ENCODE measurements at places on chromosomes 4 and X.
A peak's percentile ranks its signal among the peaks of the same experiment; 100 is the strongest.

DNA sequence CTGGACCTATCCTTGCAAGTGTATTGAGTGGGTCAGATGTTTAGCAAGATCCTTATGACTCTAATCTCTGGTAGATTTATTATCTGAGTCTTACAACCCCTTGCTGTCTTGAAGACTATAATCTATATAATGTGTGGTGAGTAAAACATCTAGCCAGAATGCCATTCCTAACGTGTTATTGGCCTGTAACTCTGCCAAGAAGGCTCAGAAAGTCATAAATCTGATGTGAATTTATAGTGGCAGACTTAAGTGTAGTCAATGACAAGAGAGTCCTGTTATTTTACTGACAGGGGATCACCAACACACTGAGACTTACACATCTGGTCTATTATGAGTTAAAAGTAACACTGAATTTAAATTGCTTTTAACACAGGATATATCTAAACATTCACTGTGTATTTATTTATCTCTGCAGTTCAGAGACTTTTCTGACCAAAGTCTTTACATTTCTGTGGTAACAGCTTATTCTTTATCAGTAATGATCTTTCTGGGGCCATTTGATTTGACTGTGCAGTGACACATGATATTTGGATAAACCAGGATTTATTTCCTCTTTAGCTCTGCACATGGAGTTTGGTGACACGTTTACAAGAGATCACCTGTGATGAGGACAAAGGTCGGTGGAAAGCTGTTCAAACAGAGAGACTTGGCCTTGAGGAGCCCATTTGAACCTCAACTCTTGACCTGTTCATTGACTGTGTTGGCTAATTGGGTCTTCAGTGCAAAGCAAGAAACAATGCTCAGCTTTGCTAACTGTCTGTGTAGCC, 415.8 kb downstream of the STIM2 start:
- no peak for DNase-seq

DNA sequence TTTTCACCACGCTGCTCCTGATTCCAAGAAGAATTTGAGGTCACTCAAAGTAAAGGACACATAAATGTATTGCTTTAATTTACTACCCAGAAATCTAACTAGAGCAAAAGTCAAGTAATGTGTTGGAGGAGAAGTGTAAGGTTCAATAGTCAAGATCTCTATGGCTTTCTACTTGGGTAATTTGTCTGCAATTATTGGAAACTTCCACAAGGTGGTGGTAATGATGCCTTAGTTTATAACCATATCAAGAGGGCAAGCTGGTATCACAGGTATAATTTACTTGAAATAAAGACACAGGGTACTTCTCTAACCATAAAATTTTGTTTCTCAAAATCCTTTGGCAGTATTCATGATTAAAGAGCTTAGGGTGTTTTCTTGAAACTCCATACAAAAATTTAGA, 10.2 kb upstream of the GRIA3 start:
- peak; percentile 58 for DNase-seq

DNA sequence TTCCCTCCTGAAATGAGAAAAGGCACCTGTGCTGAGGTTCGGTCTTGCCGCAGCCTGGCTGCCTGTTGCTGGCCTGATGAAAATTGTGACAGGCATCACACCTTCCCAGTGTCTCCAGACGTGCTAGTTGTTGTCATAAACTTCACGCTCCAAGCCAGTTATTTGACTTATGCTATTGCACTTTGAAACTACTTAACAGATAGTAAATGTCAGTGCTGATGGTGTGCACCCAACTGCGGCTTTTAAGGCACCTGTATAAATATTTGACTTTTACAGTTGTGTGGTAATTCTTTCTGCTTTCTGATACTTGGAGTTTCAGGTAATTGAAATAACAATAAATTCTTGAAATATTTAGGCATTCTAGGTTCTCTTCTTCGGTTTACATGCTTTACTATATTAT, 1.8 kb downstream of the WWC2 start:
- DNase-seq, result no peak

DNA sequence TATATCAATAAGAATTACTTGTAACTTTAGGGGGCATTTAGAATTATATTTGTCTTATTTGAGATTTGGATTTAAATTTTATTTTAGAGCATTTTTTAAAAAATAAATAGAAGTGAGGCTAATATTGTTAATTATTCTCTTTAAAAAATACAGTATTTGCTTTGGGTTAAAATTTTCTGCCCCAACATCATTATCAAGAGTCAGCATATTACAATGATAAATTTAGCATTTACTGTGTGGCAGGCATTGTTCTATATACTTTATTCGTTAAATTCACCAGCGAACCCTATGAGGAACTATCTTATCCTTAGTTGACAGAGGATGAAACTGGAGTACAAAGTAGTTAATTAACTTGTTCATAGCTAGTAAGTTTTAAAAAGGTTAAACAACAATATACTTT, 34.0 kb downstream of the UBE2K start:
- no peak for DNase-seq

DNA sequence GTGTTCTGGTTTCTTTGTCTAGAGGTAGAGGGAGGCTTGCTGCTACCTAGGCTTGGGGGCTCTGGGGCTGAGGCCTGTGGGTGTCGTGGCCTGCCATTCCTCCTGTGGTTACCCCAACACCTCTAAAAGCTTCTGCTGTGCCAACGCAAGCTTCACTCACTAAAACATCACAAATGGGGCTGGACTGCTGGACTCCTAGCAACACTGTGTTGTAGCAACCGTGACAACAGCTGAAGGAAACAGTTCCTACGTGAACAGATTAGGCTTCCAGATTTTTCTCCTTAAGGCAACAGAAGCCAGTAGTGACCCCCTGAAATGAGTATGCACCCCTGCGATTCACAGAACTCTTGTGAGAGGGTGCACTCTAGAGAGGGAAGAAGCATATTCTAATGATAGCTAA, 138.3 kb upstream of the TEX13D start:
- no peak for DNase-seq

- DNase-seq, result no peak
These were observed 76.9 kb downstream of the DHX15 start for GRCh38 chr4:24507439-24507838.

DNA sequence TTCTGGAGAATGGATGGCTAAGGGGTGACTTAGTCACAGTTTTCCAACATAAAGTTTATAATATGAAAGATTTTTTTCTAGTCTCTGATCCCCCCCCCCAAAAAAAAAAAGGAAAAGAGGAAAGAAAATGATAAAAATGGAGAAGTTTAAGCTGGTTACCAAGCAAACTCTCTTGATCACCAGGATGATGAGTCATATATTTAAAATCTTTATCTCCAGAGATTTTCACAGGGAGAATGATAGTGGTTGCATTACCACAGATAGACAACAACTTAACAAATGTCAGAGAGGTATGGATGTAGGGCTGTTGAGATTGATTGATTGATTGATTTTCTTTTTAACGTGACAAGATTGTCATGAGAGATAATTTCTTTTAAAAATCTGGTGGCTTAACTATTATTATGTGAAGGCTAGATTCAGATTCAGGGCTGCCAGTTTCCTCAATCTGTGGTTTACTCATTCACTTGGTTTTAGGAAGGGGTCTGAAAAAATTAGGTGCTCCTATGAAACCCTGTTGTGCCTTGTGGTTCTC, 13.3 kb upstream of the TEX13C start:
- no peak for DNase-seq

GRCh38 chrX:79482686-79483085, 115.6 kb upstream of the ITM2A start:
- DNase-seq, result no peak

DNA sequence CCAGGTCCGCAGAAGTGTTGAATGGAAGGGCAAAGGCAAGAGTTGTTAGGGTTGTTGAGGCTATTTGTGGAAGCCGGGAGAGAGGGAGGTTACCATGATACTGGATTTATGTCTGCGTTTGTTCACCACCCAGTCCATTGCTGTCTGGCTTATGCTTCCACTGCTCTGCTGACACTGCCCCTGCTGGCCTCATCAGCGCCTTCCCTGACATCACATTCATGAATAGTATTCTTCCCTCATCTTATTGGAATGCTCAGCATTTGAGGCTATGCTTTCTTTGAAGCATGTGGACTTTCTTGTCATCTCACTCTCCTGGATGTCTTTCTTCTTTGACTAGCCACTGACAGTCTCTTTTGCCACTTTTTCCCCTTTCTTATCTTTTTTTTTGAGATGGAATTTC, 10.3 kb downstream of the GNL3L start:
- DNase-seq, result no peak

DNA sequence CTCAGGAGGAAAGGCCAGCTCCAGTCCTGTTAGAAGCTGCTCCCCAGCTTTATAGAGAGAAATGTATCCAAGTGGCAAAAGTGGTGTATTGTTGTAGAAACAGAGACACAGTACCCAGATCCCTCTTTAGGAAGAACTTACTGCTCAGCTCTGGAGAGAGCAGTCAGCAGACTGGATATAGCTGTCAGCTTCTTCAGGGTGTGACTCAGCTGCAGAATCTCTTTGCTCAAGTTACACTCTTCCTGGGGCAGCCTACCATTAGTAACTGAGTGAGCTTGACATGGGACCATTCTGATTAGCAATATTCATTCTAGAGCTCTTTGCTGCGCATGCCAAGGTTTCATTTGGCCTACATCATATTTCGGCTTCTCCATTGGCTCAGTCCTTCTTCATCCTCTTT, 40.5 kb downstream of the ATP1B4 start:
- no peak for DNase-seq

DNA sequence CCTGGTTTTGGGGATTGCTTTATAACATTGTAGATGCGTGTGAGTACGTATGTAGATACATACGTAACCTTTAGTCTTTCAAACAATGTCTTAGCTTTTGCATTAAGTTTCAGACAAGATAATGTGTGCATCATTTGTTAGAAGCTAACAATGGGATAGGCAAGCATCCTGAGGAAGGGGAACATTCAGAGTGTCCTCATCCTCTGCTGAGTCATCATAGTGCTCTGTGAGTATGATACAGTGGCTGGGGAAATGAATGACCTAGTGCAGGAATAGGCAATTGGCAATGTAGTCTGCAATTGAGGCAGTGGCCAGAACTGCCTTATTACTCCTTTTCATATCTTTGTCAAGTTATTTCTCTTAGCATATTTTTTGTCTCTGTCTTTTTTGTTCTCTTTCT, 7.3 kb downstream of the NAP1L5 start:
- peak; percentile 9 for DNase-seq

- no peak for DNase-seq
These were observed 14.4 kb upstream of the CC2D2A start for GRCh38 chr4:15455290-15455689.

GRCh38 chr4:1983053-1983845, 25.5 kb downstream of the NELFA start:
- no peak for DNase-seq

- no peak for DNase-seq
These were observed 60.2 kb downstream of the BANK1 start for GRCh38 chr4:101850698-101851097.

GRCh38 chr4:53961351-53961750, 103.1 kb downstream of the CHIC2 start:
- no peak for DNase-seq

DNA sequence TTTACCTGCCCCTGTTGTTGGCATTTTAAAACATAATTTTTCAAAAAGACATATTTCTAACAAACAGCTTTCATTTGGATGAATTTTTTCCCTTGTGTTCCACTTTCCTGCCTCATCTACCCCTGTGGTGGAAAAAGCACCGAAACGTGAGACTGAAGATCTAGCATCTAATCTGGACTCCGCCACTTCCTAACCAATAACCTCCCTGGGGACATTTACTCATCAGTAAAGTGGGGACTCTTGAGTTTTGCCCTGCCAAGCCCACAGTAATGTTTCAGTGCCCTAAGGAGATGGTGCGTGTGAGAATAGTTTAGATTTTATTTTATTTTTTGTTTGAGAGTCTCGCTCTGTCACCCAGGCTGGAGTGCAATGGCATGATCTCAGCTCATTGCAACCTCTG, 56.7 kb downstream of the ADGRG2 start:
- no peak for DNase-seq

DNA sequence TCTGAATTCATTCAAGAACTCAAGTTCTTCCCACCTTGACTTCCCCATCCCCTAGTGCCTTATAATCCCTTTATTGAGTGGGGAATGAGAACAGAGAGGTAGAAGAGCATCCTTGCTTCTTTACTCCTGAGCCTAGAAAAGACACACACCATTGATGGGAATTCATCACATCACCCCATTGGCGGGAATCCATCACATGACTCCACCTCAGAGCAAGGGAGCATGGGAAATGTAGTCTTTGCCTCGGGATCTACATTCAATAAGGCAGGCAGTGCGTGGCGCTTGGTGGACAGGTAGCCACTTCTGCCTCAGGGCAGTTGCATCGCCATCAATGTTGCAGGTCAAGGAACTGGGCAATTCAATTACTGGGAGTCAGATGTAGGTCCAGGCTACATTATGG, 50.7 kb downstream of the MXRA5 start:
- DNase-seq, result peak; percentile 1

DNA sequence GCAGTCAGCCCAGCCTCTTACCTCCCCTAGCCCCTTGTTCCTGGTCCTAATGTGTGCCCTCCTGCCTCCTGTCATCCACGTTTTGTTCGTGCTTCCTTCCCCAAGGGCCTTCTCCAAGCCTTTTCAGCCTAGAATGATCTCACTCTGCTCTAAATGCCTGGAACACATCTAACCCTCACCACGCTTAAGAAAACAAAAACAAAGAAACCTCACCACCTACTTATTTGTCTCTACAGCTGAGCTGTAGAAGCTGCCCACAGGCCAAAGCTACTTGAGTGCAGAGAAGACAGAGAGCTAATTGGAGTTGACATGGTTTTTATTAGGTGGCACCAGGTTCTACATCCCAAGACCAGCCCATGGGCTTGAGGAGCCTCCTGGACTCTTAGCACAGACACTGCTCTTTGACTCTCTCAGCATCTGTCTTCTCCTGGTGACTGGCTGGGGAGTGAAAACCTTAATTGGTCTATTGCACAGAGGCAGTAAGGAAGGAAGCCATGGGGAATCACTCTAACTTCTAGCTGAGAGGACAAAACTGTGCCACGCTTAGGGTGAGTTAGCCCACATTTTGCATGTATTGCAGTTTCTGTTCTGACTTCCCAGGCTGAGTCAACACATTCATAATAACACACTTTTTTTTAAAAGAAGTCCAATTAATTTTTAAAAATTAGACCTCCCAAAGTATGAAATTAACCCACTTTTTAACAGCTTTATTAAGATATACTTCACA, 52.3 kb upstream of the PDK3 start:
- DNase-seq, result no peak

DNA sequence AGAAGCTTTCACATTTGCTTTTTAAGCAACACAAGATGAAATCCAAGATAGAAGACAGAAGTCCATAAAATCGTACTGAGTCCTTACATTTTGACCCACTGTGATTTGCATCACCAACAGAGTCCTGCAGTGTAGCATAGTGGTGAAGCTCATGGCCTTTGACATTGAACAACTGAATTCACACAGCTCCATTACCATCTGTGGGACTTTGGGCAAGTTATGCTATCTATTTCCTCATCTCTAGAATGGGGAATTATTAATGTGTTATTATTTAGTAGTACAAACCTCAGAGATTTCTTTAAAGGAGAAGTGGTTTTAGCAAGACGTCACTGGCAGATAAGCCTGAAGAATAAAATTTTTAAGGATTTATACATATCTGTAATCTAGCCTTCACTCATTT, 10.7 kb downstream of the GPRIN3 start:
- no peak for DNase-seq

GRCh38 chr4:24094726-24095125, 204.9 kb upstream of the PPARGC1A start:
- DNase-seq, result no peak

GRCh38 chr4:122614621-122615020, 6.2 kb downstream of the IL21 start:
- no peak for DNase-seq

- DNase-seq, result no peak
These were observed 210.4 kb upstream of the AFF2 start for GRCh38 chrX:148290041-148290440.

- peak; percentile 65 for DNase-seq
These were observed 211.5 kb downstream of the PDGFRA start for GRCh38 chr4:54440394-54441136.
